ENCODE measurements at places on chromosomes 1 and 21. TPM values are rescaled to one million over a fixed set of nuclear protein-coding genes. Genes with fewer than 3 reads are reported as not detected.

The CGN gene
- total RNA-seq: 0.10 TPM

The LMOD1 gene
- total RNA-seq: 12.8 TPM

The CFAP45 gene
- not detected for total RNA-seq

The GOLT1A gene
- not detected for total RNA-seq

The PPM1J gene
- 7.2 TPM for total RNA-seq

The AKNAD1 gene
- 0.47 TPM for total RNA-seq

The TGFBR3 gene
- 17.3 TPM for total RNA-seq

The FMO2 gene
- total RNA-seq: 18.5 TPM

The CASQ1 gene
- total RNA-seq: 399 TPM

The IFI44L gene
- total RNA-seq: 5.3 TPM

The NEGR1 gene
- total RNA-seq: 4.7 TPM

The TTC4 gene
- 41.4 TPM for total RNA-seq

The ZNF697 gene
- 4.9 TPM for total RNA-seq

The NEK2 gene
- total RNA-seq: not detected

The RALGPS2 gene
- total RNA-seq: 3.2 TPM

The HFM1 gene
- 1.3 TPM for total RNA-seq

The LRRC7 gene
- not detected for total RNA-seq

The OLFML3 gene
- total RNA-seq: 11.9 TPM

The UTS2 gene
- not detected for total RNA-seq

The ETV3L gene
- not detected for total RNA-seq

The AADACL4 gene
- total RNA-seq: not detected

The WNT4 gene
- 0.27 TPM for total RNA-seq

The PGBD5 gene
- total RNA-seq: 4.5 TPM

The FCRL5 gene
- total RNA-seq: 0.46 TPM

The DMBX1 gene
- total RNA-seq: not detected

The TSPAN2 gene
- total RNA-seq: 2.3 TPM

The USH2A gene
- total RNA-seq: 0.30 TPM

The CRB1 gene
- 0.91 TPM for total RNA-seq
